ENCODE measurements at places on chromosomes 2 and 18.

DNA sequence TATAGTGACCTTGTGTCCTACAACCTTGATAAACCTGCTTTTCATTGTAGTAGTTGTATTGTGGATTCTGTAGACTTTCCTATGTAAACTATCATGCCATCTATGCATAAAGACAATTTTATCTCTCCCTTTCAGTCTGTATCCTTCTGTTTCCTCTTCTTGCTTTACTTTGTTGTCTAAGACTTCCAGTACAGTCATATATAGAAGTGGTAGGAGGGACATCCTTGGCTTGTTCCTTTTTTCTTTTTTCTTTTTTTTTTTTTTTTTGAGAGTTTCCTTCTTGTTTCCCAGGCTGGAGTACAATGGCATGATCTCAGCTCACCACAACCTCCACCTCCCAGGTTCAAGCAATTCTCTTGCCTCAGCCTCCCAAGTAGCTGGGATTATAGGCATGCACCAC, 39.7 kb downstream of the UBE2F start:
- no peak for DNase-seq

- DNase-seq, result no peak
Observed at GRCh38 chr2:172596776-172597175, 40.9 kb downstream of the PDK1 start.

DNA sequence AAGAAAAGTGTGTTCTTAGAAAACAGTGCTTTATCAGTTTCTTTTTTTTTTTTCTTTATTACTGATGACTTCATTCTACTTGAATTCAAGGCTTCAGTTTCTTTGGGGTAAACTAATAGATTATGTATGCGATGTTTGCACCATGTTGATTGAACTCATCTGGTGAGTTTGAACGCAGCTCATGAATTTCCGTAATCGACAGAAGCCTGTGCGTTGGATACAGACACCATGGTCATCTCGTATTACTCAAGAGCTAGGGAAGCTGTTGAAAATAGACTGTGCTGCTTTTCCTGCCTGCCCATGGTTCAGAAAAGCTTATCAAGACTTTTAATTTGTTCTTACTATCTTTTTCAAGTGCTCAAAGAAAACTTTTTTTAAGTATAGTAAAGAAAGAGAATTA, 185.5 kb upstream of the NRP2 start:
- no peak for DNase-seq

DNA sequence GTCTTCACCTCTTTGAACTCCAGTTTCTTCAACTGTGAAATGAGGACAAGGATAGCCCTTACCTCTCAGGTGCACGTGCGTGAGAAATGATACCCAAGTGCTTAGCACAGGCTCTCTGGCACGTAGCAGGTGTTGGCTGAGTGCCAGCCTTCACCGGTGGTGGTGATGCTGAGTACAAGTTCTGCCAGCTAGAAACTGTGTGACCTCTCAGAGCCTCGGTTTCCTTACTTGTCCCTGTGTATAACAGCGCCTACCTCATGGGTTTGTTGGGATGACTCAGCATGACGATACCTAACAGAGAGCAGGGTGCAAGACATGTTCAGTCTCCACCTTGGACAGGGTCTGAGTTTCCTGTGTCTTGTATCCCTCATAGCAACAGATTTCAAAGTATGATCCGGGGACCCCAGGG, 205.1 kb downstream of the TNS1 start:
- DNase-seq, result no peak

GRCh38 chr2:95047629-95048510, 22.4 kb downstream of the MAL start:
- DNase-seq, result no peak

- DNase-seq, result no peak
Observed at GRCh38 chr2:160269365-160269764, 69.3 kb upstream of the ITGB6 start.

GRCh38 chr2:71540818-71541217, 87.5 kb downstream of the DYSF start:
- no peak for DNase-seq

DNA sequence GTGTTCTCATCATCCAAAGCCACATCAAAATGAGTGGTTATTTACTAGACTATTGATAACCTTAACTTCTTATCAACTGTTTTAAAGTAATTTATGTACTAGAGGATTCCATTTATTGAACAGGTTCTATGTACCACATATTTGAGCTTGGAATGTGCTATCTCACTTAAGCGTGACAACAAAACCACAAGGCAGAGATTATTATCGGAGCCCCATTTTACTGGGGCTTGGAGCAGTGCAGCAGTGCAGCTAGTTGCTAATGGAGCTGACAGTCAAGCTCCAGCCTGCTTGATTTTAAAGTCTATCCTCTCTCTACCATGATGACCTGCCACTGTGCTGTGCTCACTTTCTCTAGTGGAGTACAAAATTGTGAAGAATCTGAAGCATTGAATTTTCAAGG, 24.6 kb downstream of the GCG start:
- no peak for DNase-seq

DNA sequence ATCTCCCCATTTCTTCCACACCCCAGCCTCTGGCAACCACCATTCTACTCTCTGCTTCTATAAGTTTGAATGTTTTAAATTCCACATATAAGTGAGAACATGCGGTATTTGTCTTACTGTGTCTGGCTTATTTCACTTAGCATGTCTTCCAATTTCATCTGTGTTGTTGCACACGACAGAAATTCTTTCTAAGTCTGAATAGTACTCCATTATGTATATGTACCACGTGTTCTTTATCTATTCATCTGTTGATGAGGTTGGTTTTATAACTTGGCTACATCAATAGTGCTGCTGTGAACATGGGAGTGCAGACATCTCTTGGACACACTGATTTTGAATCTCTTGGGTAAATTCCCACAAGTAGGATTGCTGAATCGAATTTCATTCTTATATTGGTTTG, 31.8 kb upstream of the MTX2 start:
- no peak for DNase-seq

DNA sequence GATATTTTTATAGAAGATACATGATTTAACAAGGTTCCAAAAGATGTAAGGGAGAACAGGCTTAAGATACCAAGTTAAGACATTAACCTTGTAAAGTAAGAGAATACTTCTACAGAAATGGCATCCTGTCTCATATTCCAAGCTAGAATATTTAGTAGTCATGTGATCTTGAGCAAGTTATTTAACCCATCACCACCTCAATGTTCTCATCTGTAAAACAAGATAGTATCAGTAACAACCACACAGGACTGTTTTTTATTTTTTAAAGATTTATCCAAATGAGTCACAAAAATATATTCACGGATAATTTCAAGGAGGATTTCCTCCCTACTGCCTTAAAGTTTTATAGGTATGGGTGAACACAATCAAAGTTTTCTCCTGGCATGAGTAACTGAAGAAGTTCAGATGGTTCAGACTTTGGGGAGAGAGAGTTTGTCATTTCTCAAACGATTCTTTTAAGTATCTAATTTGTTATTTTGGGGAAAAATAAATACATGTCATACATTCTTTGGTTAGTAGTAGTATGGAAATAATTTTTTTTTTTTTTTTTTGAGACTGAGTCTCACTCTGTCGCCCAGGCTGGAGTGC, 25.9 kb downstream of the ROCK1 start:
- DNase-seq, result no peak

DNA sequence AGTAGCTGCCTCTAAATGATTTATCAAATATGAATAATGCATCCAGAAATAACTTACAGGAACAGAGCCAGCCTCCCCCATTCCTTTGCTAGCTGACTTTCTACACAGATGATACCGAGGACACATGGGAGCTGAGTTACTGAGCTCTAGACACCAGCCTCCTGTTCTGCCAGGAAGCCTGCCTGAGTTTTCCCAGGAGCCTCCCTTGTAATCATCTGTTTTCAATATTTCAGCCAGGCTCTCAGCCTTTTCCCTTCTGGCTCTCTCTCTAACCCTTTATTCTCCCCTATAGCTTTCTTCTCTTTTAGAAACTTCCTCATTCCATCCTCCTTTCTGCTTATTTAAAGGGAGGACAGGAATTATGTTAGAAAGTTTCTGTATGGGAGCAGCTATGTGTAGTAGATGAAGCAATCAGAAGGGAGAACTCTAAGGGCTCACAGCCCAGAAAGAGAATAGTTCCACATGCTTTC, 911.6 kb downstream of the TDRD15 start:
- no peak for DNase-seq

GRCh38 chr18:3790703-3791102, 340.7 kb downstream of the TGIF1 start:
- DNase-seq, result no peak

- DNase-seq, result no peak
Observed at GRCh38 chr2:45275806-45276205, 266.6 kb upstream of the SIX2 start.

GRCh38 chr18:35378574-35378896, 1.4 kb upstream of the ZNF396 start:
- no peak for DNase-seq

GRCh38 chr2:226683196-226683595, 116.4 kb downstream of the IRS1 start:
- DNase-seq, result no peak

DNA sequence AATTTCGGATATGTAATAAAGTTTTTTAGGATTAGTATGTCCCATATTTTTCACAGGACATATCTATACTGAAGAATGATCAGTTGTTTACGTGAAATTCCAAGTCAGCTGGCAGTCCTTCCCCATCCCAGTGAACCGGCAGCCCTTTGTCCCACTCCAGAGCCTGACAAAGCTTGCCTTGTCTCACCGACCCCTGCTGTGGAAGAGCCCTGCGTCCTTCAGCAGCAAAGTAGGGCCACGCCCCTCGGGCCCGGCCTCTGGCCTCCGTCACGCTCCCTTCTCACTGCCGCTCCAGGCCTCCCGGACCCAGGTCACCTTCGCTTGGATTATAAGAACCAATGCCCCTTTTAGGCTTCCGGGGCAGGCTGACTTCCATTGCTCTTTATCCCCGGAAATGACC, 89.8 kb upstream of the TGIF1 start:
- no peak for DNase-seq

- no peak for DNase-seq
Observed at GRCh38 chr2:58155160-58155778, 85.9 kb downstream of the FANCL start.

DNA sequence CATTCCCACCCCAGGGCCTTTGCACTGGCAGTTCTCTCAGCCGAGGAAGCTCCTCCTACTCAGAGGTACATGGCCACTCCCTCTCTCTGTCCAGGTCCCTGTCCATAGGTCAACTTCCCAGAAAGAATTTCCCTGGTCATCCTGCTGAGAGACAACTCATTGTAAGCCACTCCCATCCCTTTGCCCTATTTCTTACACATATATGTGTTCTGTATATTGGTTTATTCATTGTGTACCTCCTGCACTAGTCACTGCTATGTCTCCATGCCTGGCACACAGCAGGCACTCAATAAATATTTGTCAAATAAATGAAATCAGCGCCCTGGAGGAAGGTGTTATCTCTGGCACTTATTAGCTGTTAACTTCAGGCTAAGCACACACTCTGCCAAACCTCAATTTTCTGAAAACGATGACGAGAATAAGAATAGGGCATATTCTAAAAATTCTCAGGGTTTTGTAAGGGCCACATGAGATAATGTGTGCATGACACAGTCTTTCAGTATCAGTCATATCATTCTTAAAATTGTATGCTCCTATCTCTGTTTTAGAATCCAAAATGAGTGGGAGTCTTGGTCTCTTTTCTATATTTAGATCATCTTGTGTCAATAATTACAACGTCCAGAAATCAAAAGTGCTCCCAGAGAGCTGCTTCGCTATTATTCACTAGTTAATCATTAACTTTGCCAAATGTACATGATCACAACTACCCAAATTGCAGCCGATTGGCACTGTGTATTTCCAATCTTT, 198.0 kb downstream of the ALK start:
- DNase-seq, result no peak

- DNase-seq, result no peak
Observed at GRCh38 chr2:201254081-201254730, 6.1 kb upstream of the CASP8 start.

GRCh38 chr2:85753525-85754312, at the start of gene ATOH8:
Gene ATOH8 (plus strand): TSS chr2:85753991. CDS start chr2:85754190, 199 bp downstream.
- DNase-seq, result peak; percentile 18

DNA sequence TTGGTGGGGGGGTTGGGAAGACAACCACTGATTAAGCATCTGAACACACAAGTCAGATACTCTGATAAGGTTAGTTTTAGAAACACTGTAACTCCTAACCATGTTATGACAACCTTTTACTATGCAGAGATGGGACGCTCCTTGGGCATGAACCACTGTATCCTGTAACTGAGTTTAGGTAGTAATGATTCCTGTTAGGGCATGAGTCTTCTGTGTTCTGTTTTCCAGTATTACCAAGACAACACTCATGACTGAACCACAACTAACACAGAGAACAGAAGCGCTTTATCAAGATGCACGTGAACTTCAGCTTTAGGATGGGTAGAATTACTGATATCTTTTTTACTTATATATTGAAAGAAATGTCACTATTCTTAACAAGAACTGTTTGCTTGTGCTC, 14.1 kb upstream of the CREB1 start:
- no peak for DNase-seq

- DNase-seq, result no peak
Observed at GRCh38 chr2:234444893-234445292, 52.0 kb downstream of the ARL4C start.

DNA sequence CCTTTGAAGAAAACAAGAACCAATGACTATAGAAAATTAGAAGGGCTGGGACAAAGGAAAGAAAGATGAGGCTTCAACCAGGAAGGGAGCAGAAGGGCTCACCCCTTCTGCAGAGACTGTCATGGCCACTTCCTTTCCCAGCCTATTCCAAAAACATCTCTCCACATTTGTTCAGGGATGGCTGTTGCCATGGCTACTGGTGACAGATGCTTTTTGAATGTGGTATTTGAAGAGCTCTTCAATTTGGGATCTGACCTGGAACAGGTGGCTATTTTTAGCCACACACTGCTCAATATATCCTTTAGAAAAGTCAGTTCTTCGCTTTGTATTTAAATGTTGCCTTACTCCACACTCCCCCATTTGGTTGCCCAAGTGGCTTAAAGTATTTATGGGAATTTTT, 64.1 kb upstream of the LCLAT1 start:
- no peak for DNase-seq

GRCh38 chr2:74036450-74037195, 51.9 kb downstream of the TET3 start:
- DNase-seq, result no peak

GRCh38 chr2:239383759-239384156, 17.1 kb downstream of the HDAC4 start:
- no peak for DNase-seq

DNA sequence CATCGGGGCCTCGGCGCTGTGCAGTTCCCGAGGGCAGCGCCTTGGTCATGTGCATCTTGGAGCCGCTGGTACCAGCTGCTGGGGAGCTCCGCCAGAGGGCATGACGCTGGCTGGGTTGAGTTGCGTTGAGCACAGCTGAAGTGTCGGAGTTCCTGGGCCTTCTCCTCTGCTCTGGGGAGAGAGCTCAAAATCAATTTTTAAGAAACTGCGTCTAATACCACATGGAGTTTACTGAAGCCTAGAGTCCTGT, 48.7 kb downstream of the GREB1 start:
- no peak for DNase-seq

DNA sequence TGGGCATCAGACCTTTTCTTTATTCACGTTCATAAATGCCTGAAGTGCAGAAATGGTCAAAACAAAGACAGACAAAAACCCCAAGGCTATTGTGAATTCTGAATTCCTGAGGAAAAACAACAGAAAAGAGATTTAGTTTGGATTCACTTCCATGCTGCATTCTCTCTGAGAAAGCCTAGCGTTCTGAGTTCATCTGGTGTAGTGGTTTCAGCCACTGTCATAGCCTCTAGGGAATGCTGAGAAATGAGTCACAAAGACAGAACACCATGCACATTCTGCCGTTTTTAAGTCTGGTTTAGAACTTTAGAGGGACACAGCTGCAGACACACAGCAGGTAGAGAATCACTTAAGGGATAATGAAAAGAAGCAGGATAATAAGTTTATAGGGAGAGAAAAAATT, 93.8 kb downstream of the LRP1B start:
- DNase-seq, result no peak

- DNase-seq, result no peak
Observed at GRCh38 chr2:5121642-5122041, 570.5 kb upstream of the SOX11 start.

Measured in SW 1271 (cell line).